ENCODE measurements at places on chromosomes 7 and 10.

- no peak for DNase-seq
Measured at GRCh38 chr7:156545979-156546378, 94.6 kb upstream of the RNF32 start.

DNA sequence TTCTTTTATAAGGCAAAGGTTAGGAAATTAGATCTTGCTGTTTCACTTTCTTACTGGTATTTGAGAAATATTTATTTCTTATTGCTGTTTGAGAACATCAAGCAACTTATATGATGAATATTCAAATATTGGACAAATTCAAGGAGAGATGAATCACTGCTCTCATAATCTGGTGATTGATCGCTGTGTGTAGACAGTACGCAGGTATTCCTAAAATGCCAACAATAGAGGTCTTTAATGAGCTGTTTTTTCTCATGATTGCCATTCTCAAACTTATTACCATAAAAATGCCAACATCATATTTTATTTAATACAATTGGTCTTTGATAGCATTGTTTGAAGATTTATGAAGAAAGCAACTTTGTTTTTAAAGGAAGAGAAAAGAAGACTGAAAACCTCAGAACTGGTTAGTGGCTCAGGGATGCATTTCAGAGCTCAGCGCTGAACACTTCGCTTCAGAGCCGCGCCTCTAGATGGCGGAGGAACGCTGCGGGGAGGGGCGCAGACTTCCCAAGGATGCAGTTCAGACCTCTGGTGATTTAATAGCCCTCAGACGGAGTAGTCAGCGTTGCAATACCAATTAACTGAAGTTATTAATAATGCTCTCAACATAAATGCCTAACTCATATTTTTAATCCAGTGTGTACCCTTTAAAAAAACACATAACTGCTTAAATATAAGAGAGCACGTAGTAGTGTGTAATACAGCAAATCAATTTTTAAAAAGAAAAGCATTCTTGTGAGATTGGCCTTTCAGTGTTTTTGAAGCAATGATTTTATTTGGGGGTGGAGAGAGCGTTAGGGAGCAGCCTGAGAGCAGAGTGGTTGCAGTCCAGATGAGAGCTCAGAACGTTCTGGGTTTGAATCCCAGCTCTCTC lies 38.5 kb upstream of the STEAP4 start:
- DNase-seq = no peak

DNA sequence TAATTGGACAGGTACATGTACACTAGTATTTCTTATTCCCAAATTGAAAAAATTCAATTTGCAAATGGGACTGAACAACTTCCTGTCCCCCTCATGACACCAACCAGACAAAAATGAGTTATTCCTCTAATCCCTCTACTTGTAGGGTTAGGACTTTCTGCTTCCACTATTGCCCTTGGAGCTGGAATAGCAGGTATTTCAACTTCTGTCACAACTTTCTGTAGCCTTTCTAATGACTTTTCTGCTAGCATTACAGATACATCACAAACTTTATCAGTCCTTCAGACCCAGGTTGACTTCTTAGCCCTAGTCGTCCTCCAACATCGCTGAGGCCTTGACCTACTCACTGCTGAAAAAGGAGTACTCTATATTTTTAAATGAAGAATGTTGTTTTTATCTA lies 6.4 kb downstream of the CYP3A7 start:
- DNase-seq = no peak

- DNase-seq = no peak
Measured at GRCh38 chr7:79050603-79051002, 402.9 kb downstream of the MAGI2 start.

DNA sequence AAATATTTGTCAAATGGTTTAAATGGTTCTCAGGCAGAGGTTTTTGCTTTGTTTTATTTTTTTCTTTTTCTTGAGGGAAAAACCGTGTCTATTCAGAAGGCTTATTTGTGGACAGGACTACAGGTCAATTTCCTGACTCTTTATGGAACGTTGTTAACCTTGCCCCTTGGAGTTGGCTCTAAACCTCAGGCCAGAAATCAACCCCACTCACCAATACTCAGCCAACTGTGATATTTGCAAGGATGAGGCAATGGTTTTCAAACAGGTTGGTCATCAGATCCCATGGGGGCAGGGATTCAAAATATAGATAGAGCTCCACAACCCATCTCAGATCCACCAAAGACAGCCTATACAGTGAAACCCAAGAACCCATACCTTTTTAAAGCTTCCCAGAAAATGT lies 10.2 kb downstream of the PDLIM1 start:
- DNase-seq = no peak

DNA sequence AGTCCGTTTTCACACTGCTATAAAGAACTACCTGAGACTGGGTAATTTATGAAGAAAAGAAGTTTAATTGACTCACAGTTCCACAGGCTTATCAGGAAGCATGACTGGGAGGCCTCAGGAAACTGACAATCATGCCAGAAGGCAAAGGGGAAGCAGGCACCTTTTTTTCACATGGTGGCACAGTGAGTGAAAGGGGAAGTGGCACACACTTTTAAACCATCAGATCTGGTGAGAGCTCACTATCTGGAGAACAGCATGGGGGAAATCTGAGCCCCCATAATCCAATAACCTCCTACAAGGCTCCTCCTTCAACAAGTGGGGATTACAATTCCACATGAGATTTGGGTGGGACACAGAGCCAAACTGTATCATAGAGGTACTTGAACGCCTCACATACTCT lies 30.0 kb downstream of the AGR3 start:
- no peak for DNase-seq

GRCh38 chr10:43734716-43735115 lies 86.0 kb upstream of the ZNF32 start:
- no peak for DNase-seq

DNA sequence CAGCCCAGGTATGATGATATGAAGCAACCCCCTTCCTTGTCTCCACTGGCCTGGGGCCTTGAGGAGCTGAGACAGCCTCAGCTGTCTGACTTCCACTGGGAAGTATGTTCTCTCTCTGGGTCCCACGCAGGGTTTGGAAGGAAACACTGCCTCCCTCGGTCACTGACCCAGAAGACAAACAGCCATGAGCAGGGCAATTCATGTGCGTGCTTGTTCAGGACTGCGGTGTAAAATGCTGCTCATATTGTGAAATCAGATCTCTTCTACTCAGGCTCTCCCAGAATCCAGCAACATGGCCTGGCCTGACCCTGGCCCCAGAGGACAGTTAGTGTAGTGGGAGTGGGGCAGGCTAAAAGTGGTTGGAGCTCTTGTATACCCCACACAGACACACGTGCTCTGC lies 2.8 kb downstream of the CLCN1 start:
- no peak for DNase-seq

DNA sequence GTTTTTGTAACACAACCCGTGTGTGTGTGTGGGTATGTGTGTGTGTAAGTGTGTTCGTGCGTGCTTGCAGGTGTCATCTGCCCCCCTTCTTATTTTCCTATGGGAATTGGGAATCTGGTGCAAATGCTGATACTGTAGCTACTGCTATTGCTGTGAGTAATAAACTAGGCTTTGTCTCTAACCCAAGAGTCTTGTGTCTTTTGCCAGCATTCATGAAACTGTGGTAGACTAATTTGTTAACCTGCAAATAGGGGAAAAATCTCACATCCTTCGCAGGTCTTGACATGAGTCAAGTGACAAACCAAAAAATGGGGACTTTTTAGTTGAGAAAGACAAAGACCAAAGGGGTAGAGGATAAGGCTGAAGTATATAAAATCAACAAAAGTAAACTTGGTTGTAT lies 57.9 kb upstream of the FAM133B start:
- no peak for DNase-seq

DNA sequence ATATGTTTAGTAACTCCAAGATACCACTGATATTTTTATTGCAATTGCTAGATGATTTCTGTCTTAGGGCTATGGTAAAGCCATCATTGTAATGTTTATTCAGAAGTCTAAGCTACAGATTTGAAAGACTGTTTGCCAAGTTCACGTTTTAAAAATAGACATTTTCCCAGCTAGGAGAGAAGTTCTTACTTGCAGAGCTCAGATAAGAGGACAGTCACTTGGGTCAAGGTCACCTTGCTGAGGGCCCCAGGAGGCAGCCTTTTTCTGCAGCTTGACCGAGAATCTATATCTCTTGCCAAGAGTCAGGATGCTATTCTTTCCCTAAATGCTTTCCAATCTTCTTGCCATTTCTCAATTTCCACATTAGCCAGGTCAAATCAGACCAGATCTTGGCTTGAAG lies 1011.2 kb downstream of the KCNMA1 start:
- DNase-seq = no peak

DNA sequence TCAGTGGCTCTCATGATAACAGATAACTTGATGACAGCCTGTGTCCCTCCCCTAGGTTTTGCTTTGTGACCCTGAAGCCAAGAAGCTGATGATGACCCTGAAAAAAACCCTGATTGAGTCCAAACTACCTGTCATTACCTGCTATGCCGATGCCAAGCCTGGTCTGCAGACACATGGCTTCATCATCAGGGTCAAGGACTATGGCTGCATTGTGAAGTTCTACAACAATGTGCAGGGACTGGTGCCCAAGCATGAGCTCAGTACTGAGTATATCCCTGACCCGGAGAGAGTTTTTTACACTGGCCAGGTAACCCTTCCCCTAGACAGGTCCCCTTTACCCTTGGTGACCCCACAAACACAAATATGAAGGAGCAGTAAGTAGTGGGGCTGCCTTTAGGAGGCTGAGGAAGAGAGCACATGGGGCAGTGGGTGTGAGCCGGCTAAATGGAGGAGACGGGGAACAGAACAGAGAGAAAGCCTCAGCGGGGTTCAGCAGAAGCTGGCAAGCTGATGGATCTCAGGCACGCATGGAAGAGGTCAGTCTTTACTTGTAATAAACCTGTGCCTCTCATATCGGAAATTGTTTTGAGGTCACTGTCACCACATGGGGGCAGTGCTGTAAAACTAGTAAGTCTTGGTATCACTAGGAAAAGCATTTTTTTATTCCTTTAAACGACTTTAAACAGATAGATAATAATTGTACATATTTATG lies 20.2 kb downstream of the PDCD11 start:
- peak; percentile 41 for DNase-seq

Measured in stimulated activated CD8-positive, alpha-beta memory T cell treated with anti-CD3 and anti-CD28 coated beads, Interleukin-4, amount 100 ng/mL, for 1 hour (primary cell).